ENCODE measurements at places on chromosomes 7 and 10.

DNA sequence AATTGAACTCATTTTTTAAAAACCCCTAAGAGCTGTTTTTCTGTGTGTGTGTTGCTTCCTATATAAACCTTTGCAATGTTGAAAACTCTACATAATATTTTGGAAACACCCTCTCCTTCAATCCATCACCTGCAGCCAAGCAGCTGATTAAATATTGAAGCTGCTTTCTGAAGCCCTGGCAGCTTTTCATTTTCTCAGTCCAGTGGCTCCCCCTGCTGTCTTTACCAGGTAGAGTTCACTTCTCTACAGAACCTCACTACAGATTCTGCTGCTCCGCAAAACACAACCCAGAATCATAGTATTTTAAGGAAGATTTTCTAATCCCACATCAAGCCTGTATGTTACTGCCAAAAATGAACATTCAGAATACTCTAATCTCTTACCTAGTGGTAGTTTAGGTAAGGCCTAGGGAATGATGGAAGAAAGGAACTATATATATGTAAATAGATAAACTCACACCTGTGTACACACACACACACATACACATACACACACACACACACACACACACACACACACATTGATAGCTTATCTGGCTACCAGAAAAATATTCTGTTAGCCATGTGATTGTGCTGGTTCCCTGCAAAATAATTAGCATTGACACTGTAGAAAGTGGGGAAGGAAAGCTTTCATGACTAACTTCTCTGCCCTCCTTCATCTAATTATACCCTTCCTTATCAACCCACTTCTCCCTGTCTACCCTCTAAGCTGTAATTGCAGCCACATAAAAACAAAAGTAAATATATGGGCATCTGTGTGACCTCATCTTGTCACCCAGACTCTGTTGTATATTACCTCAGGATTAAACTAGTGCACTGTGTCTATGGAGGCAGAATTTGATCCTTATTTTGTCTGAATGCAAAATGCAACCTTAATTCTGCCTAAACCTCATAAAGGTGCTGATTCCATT is 229.5 kb upstream of the FZD1 start:
- DNase-seq, result no peak

- no peak for DNase-seq
Measured at GRCh38 chr10:118047157-118047719, 497 bp upstream of the RAB11FIP2 start.

DNA sequence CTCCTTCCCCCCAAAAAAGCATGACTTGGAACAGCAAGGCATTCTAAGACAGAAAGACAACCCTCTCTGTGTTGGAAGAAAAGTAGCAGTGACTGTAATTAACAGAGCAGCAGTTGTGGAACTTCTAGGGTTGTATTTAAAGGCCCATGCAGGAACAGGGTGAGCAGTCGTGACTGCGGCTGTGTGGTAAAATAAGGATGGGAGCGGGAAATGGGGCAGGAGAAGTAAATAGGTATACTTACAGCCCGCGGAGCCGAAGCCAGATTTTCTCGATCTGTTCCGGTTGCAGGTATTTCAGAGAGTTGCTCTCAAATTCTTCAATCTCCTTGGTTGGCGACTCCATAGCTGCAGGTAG is 179 bp downstream of the PDE1C start:
- DNase-seq, result no peak

GRCh38 chr7:116172353-116172752 is 38.0 kb upstream of the TES start:
- DNase-seq, result no peak

DNA sequence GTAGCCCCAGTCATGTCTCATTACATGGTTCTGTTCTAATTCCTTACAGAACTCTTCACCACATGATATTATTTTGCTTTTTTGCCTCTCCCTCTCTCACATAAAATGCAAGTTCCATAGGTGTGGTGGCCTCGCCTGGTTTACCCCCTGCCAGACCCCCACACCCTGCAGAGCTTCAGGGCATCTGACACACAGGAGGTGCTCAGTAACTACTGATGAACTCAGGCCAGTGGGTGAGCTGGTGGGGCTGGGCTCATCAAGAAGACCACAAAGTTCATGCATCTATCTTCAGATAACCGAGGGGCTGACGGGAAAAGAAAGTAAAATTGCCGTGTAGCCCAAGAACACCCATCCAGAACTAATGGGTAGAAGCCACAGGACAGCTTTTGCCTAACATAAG is 253.1 kb downstream of the GRID1 start:
- DNase-seq, result no peak

- DNase-seq, result no peak
Measured at GRCh38 chr10:48572414-48572813, 32.5 kb downstream of the ARHGAP22 start.

GRCh38 chr10:6343305-6344010 is 140.7 kb downstream of the PFKFB3 start:
- DNase-seq, result no peak

GRCh38 chr10:22247636-22248035 is 29.8 kb upstream of the EBLN1 start:
- DNase-seq, result no peak

GRCh38 chr10:79304479-79305087 is 42.7 kb upstream of the PPIF start:
- no peak for DNase-seq

DNA sequence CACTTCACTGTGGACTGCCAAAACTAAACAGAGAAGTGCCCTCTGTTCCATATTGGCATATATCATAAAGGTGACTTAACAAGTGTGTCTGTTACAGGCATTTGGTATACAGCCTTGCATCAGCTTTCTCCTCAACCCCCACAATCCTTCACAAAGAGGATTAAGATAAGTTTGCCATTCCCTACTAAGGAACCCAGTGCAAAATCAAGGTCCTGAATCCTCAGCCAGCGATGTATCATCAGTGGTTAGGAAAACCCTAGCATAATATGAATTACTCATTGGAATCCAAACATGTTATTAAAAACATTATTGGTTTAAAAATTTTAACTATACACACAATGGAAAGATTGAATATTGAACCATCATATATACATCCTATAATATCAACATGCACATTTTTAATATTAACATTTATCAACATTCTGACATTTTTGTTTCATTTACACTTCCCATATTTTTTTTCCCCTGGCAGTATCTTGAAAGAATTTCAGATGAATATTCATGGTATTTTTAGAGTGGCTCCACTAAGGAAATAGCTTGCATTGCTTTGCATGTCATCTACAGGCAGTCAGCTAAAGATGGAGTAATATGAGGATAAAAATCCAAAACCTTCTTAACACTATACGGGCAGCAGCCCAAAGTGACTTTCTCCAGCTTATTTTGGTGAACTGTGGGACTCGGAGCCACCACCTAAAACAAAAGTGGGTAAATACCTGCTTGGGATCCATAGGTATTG is 215.6 kb upstream of the CHRM2 start:
- no peak for DNase-seq

DNA sequence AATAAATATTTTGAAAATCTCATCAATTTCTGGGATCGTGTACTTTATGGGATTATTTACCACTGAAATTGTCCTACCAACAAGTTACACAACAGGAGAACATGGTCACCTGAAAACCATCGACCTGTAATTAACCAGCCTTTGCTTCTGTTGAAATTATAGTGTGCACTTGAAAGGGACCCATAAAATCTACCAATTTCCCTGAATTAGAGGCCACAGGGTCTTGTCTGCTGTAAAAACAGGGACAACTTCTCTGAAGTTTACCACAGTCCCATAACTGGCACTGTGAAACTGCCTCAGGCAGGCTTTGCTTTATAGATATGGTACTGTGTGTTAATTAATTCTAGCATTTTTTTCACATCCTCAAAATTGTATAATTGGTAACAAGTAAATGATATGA is 37.7 kb downstream of the RAB19 start:
- no peak for DNase-seq

- DNase-seq, result no peak
Measured at GRCh38 chr7:111074071-111074747, 16.7 kb upstream of the LRRN3 start.

DNA sequence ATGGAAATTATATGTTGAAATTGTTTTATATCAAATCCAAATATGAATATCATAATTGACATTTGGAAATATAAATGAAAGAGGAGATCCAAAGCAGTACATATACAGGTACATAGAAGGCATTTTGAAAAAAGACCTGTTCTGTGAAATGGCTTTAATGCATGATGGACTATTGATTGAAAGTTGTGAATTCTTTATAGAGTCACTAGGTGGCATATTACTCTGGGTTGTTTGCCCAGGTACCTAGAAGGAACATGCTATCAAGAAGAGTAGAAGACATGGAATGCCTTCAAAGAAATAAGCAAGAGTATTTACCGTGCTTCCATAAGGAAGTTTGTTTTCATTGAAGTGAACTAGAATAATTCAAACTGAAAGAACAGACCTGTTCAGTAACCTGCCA is 160.0 kb upstream of the ANK3 start:
- DNase-seq, result no peak

DNA sequence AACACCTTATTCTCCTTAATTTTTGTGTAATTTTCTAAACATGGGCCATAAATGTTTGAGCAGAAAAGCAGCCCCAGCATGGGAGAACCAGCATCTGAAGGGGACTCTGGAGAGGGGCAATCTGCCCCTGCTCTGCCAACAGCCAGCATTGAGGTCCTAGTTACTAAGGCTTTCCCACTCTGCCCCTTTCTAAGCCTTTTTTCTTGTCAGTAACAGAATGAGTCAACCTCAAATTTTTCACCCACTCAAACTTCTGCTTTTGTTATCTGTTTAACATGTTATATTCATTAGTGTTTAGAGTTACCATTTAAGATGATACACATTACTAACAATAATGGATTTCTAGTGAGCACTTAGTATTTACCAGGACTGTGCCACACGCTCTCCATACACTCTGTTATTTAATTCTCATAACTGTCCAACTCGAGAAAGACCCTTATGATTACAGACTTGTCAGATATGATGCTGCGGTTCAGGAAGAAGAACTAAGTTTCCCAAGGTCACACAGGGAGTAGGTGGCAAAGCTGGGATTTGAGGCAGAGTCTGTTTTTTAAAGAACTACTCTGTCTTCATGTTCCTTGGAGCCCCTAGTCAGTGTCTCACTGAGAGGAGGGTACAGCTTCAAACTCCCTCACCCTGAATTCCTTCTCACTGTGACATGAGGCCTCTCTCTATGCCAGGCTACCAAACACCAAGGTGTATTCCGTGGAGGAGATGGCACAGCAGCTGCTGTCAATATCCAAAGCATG is 19.9 kb upstream of the GPAM start:
- no peak for DNase-seq

DNA sequence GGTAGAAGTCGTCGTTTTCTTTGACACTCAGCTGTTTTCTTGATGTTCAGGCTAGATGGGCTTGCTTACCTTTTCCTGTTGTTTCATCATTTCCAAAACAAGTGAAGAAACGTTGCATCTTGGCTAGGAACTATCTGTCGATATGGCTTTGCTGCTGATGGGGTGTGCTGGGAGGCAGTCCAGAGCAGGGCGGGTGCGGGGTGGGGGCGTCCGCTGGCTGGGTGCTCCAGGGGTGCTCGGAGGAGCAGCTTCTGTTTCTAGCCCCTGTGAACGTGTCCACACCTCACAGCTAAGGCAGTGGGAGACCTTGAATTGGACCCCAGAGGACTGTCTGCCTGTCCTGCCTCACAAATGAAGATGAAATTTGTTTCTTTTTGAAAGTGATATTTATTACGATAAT is 7.6 kb upstream of the SUN1 start:
- DNase-seq, result no peak

GRCh38 chr7:140595468-140596092 is 45.0 kb downstream of the DENND2A start:
- no peak for DNase-seq

GRCh38 chr10:36573246-36573645 is 552.2 kb upstream of the ANKRD30A start:
- no peak for DNase-seq

DNA sequence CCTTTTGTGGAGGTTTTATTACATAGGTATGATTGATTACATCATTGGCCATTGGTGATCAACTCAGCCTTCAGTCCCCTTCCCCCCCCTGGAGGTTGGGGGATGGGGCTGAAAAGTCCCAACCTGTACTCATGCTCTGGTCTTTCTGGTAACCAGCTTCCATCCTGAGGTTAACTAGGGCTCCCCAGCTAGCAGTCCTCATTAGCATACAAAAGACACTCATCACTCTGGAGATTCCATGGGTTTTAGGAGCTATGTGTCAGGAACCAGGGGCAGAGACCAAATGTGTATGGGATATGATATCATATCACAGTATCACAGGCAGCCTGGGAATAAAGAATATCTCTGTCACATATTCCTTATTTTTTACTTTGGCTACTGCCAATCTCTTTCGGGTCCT is 13.6 kb downstream of the CCSER2 start:
- no peak for DNase-seq

DNA sequence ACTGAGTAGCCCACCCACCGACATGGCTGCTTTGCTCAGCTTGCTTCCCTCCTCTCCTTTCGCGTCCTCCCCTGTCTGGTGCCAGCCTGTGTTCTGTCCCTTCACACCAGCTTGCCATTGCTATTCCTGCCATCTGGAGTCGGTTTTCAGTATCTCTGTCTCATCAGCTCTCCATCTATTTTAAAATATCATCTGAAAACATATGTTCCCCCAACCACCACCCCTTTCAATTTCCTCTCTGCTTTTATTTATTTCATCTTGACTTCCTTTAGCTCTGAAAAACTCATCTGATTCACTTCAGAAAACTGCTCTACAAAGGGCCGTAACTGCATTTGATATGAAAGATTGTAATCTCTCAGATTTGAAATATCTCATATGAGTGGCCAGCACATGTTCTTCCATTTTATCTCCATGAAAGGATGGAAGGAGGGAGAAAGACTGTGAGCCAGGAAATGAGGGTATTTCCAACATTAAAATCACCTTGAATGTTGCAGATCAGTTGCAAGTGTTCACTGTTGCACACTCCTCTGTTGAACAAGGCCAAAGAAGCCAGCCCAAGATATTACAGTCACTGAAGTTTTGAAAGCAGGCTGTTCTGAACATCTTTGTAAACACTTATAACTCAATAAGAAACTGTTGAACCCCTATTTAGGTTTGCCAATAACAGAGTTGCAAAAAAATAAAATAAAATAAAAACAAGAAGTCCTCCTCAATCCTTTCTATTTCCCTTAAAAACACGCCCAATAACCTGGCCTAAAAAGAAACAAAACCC is 202.4 kb upstream of the NEBL start:
- no peak for DNase-seq
